ENCODE measurements at places on chromosomes 2 and 18.
A peak's percentile ranks its signal among the peaks of the same experiment; 100 is the strongest.

- no peak for DNase-seq
These were observed 77.9 kb upstream of the SATB2 start for GRCh38 chr2:199535445-199536177.

DNA sequence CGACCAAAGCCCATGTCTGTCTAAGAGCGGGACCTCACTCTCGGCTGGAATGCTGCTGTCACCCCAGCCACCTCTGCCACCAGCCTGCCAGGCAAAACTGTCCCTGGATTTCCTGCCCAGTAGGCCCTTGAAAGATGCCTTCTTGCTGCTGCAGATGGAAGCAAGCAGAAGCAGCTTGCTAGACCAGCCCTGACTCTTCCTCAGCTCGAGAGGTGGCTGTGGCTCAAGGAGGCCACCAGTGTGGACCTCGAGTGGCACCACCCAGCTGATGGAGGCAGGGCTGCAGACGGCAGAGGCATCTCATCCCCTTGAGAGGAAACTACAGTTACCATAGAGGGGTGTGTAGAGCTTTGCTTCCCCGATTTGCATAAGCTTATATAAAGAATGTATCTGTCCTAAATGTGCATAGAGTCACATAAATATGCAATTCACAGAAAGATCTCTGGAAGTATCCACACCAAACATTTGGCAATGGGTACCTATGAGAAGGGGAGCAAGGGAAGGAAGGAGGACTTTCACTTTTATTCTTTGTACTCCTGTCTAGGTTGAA, 20.6 kb downstream of the ADCY3 start:
- DNase-seq, result peak; percentile 60

GRCh38 chr18:77013811-77014521, 118.6 kb downstream of the MBP start:
- DNase-seq, result peak; percentile 83

DNA sequence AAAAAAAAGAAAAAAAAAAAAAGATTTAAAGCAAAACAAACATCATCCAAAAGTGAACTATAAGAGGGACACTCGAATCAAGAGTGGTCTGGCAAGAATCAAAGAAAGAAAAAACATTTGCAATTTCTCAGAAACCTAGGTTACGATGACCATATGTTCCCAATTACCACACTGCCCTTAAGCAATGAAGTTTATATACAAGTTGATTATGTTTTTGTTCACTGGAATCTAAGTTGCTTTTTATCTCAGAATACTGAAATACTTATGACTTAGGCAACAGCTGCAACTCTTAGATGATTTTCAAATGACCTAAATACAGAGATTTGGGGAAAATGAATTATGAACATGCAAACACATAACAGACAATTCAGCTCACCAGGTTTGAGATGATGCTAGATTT, 597.1 kb upstream of the CHAC2 start:
- no peak for DNase-seq

DNA sequence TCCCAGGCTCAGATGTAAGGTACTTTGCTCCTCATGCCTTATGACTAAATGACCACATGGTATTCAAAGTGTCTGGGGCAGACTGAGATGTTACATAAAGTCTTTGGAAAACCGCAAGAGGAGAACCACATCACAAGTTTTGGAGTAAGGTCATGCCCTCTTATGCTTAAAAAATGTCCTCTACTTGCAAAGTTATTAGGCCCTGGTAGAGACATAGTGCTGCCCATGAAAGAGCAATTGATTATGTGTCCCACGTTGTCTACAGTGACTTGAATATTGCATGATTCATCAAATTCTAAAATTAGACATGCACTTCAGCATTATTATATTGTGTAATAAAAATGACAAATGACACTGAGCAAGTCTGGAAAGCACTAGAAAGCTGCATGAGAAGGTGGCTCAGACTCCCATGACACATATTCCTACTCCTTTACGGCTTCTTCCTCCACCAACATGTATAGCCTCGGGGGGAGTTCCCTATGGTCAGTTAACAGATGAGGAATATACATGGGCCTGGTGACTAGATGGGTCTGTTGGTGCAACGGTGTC, 602.6 kb upstream of the VRK2 start:
- DNase-seq, result no peak

GRCh38 chr2:109087055-109087663, 41.8 kb upstream of the SH3RF3 start:
- DNase-seq, result peak; percentile 59

- DNase-seq, result no peak
These were observed 43.7 kb downstream of the ZAP70 start for GRCh38 chr2:97757062-97757461.

DNA sequence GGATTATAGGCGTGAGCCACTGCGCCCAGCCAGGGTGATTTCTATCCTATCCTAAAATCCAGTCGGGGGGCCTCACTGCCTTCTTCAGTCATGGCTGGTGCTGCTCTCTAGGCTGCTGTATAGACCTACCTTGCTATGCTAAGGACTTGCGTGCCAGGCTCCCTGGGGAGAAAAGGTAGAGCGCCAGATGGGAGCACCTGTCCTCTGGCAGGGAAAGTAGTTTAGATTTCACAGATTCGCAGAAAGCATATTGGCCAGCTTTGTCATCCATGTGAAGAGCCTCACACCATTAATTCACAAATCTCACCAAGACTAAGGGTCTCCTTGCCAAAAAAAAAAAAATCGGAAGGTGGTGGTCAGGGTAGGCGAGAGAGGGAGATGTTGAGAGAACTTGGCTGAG, 217.6 kb downstream of the ATAD2B start:
- no peak for DNase-seq

DNA sequence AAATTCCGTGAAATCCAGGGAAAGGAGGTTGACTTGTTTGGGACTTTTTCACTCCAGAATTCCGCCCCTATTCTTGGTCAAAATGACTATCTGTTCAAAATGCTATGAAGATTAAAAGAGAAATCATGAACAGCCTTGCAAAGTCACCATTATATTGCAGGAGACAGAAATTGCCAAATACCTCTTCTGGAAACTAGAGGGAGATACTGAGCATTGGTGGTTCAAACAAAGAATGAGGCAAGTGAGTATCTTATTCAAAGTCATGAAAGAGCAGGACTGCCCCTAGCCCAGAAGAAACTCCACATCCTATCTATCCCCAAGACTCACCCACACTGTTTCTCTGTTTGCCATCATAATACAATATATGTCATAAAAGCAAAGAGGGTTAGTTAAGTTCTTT, 862.3 kb upstream of the POU3F3 start:
- no peak for DNase-seq

DNA sequence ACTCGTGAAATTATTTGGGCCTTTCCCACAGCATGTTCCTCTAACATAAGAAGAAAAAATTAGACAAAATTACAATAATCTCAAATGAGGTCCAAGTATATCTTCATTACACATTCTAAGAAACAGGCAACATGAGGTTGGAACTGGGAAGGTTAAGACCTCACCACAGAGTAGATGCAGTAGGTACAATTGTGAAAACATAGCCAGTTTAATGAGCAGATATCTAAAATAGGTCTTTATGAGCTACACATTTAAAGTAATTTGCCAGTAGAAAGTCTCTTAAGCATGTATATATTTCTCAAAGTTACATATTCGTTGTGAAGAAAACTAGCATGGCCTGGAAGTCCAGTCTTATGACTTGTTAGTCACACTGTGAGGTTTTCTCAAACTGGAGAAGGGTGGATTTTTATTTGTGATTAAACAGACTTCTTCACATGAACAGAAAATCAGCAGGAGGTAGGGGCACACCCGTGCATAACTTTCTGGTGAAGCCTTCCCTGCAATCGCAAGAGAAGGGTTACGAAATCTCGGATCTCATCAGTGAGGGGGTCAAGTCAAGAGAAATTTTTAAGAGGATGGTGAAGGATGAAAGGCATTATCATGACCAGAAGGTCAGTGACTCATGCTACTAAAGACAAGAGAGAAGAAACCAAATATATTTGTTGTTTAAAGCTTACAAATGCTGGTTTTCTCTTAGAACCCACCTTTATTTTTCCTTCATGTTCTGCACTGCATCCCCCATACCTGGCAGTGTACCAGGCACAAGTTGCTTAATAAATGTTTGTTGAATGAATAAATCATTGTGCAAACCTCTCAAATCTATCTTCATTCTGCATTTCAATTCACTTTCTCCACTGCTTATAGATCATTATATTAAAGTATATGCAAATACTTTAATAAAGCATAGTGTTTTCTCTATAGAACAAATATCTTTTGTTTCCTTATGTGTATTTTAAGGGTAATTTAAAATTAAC, 5.1 kb upstream of the RAB27B start:
- DNase-seq, result no peak

DNA sequence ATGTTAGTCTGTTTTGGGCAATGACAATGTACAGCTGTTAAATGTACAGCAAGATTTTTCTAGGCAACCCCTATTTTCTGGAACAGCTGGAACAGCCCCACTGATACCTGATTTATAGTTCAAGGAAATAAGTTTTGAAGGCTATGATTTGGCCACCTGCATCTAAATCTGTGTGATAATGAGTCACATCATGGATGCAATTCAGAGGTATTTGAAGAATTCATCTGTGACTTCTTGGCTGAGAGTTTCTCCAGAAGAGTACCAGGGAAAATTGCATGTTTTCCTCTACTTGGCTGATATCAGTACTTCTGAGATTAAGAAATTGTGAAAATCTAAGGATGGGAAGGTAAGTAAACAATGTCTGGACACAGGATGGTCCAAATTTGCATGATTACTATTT, 40.7 kb upstream of the NT5C1B start:
- DNase-seq, result no peak

DNA sequence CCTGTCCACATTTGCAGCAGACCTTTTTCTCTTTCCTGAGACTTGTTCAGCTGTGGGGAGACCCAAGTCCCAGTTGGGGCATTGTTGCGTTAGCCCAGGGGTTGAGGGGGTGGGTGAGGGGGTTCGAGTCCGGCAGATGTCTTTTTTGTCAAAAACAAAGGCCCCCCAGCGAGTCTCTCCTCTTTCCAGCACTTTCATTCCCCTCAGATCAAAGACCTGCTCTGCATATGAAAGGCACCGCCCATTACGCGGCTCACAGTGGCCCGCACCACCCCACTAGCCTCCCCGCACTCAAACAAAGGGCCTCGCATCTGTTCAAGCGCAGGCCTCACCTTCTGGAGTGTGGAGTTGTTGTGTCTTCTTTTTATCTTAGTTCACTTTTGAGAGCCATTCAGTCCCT, 25.2 kb downstream of the TRABD2A start:
- no peak for DNase-seq

GRCh38 chr2:121235542-121235941, 49.5 kb downstream of the TFCP2L1 start:
- DNase-seq, result no peak

- no peak for DNase-seq
These were observed 262.0 kb downstream of the CAMKMT start for GRCh38 chr2:44623622-44624351.

DNA sequence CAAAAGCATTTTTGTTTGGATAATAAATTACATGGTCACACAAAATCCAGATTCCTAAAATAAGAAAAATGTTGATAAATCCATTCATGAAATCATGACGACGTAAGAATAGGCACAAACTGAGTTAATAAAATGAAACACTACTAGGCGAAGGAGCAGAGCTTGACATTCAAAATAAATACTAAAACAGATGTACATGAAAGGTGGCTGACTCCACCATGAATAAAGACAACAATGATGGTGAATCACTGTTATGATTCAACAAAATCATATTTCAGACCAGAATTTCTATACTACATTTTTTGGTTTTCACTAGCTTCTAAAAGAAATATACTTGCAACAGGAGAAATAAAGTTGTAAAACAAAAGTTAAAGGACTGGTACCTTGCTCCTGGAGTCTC, 122.0 kb upstream of the RNU4ATAC start:
- DNase-seq, result no peak

DNA sequence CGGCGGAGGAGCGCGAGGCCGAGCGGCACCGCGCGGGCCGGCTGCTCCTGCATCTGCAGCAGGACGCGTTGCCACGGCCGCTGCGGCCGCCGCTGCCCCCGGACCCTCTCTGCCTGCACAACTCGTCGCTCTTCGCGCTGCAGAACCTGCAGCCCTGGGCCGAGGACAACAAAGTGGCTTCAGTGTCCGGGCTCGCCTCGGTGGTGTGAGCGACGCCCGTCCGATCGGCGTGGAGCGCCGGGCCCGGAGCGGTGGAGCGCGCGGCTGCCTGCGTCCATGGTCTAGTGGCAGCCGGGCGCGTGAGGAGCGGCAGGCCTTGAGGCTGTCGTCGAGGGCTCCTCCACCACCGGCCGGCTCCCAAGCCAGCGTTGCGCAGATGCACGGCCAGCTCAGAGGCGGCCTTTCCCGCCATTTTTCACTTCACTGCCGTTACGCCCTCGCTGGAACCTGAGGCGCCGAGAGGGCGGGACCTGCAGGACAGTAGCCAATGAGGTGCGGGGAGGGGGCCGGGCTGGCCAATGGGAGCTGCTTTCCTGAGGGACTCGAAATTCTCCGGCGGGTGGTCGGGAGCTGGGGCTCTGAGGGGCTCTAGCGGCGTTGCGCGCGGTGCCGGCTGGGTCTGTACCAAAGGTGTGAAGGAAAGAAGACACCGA, 1.9 kb downstream of the TLX2 start:
- DNase-seq, result peak; percentile 87

GRCh38 chr2:195343942-195344530, 313.0 kb upstream of the SLC39A10 start:
- no peak for DNase-seq

- no peak for DNase-seq
These were observed 231.5 kb downstream of the ZEB2 start for GRCh38 chr2:144288438-144288837.

DNA sequence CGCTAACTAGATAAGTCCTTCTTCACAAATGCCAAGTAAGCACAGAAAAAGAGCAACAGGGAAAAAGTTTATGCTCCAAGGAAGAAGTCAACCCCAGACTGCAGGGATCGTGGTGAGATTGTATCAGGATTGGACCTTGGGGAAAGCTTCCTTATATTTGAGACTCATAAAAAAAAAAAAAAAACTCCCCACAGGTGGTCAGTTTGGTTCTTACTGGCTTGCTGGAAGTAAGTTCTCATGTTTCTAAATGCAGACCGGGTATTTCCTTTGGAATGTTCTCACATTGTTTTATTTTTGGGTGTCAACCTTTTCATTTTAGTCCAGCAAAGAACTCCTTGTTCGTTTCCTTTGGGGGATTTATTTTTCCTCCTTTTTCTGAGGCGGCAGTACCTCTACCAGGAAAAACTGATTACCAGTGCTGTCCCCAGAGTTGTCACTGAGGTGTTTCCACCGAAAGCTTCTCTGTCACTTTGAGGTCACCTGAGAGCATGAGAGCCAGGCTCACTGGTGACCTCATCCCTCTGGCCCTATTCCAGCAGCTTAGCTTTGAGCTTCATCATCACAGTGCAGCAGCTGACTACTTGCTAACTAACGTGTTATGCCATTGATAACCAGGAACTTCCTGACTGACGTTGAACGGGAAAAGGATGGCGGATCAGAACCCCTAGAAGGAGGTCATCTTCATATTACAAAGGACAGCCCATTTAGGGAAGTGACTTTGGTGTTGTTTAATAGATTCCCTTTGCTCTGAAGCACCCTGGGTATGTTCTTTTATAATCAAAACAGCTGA, 16.8 kb upstream of the ATP8B1 start:
- DNase-seq, result peak; percentile 81
